ENCODE measurements at places on chromosomes 13 and 19.

GRCh38 chr13:109385242-109385560 is 401.2 kb downstream of the IRS2 start:
- DNase-seq: no peak

- no peak for DNase-seq
These were observed 26.6 kb upstream of the DGKH start for GRCh38 chr13:42021851-42022250.

DNA sequence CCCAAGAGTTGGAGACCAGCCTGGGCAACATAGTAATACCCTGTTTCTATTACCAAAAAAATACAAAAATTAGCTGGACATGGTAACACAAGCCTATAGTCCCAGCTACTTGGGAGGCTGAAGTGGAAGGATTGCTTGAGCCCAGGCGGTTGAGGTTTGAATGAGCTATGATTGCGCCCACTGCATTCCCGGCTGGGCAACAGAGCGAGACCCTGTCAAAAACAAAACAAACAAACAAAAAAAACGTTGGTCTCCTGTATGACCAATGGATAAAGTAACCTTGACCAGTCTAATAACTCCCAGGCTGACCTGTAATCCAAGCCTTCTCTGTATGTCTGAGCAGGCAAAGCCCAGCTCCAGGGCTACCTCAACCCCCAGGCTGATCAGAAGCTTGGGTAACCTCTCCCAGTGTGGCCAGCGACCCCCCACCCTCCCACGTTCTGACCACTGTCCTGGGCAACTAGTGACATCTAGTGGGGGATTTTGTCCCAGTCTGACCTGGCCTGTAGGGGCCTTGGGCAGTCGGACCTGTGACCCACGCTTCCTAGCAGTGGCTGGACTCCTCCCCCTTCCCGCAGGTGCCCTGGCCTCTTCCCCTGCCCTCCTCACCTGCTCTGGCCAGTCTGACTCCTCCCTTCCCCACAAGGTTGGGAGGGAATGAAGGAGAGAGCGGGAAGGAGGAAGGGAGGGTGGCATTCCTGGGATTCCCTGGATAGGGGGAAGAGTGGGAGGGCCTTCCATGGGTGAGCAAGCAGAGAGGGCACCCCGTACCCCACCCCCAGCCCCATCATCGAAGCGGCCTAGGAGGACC is 1.0 kb upstream of the BCAM start:
- DNase-seq: peak; percentile 70

DNA sequence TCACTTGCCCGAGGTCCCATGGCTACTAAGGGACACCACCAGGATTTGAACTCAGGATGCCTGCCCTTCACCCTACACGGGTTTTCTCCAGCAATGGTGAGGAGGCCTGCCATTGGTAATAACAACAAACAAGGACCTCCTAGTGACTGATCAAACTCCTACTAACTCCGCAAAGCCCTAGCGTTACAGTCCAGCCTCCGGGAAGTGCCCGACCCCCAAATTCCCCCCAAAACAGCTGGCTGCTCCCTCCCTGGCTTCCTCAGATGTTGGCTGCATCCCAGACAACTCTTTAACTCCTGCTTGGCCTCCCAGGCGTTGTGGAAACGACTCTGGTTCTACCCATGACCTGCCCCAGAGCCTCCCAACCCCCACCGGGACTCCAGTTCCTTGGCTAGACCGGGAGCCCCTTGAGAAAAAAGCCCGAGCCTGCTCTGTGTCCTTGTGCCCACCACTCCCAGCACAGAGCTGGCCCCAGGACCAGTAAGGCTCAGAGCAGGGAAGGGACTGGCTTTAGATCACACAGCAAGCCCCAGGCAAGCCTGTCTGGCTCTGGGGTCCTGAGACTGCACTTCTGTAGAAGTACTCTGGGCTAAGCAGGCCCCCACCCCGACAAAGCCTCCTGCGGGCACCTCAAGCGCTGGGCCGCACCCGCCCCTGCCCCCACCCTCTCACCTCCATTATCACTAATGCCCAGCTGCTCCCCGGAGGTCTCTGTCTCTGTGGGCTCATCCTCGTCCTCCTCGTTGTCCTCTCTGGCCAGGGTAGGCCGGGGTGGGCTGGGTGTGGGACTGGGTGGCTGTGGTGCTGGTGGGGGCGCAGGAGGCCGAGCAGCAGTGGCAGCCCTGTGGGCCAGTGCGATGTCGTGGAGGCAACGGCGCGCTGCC is 4.7 kb downstream of the AKT1S1 start:
- DNase-seq: no peak

GRCh38 chr13:106088085-106088484 is 447.4 kb downstream of the EFNB2 start:
- no peak for DNase-seq

DNA sequence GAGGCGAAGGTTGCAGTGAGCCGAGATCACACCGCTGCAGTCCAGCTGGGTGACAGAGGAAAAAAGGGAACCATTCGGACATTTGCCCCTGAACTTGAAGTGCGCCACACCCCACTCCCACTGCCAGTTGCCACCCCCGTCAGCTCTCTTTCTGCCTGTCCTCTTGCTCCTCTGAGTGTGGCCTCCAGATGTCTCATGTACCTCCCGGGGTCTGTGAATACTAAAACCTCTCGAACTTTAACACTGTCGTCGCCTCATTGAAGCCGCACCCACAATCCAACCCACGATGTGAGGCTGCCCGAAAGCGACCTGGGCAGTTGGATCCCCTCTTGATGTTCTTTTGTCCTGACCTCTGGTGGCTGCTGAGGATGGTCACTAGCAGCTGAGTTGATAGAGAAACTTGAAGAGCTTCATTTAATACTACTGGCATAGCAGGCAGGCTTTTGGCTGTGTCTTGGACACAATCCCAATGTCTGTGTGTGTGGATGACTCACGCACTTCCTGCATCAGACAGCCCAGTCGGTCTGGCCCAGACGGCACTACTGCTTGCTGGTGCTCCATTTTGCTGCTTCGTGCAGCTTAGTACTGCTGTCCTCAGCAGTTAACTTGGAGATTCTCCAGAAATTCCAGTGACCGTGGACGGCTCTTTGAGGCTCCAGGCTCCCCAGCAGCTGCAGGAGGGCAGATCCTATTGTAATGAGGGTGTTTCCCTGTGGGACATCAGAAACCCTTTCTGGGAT is 4.2 kb downstream of the FPR3 start:
- DNase-seq: no peak

GRCh38 chr13:111139873-111140561 is 24.9 kb downstream of the ARHGEF7 start:
- DNase-seq: no peak

- DNase-seq: no peak
These were observed 465.8 kb downstream of the OLFM4 start for GRCh38 chr13:53494406-53494805.

- no peak for DNase-seq
These were observed 426.9 kb downstream of the PCDH9 start for GRCh38 chr13:66803013-66803807.

- DNase-seq: no peak
These were observed 989.9 kb downstream of the OLFM4 start for GRCh38 chr13:54018485-54018884.

DNA sequence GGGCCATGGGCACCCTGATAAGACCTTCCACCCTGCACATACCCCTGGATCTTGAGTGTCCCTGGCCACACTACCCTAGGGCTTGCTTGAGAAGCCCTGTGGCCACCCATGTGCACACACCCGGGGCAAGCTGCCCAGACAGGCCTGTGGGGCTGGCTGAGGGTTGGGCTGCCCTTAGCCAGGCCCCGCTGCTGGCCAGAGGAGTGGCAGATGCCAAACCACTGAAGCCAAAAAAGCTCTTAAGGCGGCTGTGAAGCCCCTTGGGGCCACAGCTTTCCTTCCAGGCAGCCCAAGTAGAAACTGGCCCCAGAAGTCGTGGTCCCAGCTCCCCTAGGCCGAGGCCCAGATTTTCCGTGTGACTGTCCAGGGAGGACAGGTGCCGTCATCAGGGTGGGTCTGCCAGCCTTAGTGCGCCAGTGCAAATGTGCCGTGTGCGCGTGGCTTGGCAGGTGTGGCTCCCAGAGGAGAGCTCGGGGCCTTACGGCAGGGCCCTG is 14.8 kb downstream of the CEBPG start:
- peak; percentile 29 for DNase-seq

GRCh38 chr13:72458701-72459100 is 268.7 kb downstream of the MZT1 start:
- DNase-seq: no peak

GRCh38 chr13:60716313-60716712 is 319.3 kb downstream of the TDRD3 start:
- no peak for DNase-seq

DNA sequence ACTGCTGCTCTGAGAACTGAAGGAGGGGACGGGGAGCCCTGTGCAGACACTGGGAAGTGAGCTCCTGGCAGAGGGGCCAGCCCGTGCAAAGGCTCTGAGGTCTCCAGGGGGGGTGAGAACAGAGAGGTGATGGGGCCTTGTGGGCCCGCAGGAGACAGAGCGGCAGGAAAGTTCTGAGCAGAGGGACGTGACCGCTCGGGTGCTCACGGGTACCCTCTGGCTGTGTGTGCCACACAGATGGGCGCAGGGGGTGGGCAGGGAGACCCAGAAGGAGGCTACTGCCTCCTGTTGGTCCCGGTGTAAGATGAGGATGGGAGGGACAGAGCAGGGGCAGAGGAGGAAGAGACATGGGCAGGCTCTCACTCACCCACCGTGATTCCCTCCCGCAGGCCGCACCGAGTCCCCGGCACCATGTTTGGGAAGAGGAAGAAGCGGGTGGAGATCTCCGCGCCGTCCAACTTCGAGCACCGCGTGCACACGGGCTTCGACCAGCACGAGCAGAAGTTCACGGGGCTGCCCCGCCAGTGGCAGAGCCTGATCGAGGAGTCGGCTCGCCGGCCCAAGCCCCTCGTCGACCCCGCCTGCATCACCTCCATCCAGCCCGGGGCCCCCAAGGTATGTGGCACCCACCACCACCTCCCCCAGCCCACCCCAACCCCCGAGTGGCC is 27.5 kb upstream of the NCCRP1 start:
- DNase-seq: no peak

DNA sequence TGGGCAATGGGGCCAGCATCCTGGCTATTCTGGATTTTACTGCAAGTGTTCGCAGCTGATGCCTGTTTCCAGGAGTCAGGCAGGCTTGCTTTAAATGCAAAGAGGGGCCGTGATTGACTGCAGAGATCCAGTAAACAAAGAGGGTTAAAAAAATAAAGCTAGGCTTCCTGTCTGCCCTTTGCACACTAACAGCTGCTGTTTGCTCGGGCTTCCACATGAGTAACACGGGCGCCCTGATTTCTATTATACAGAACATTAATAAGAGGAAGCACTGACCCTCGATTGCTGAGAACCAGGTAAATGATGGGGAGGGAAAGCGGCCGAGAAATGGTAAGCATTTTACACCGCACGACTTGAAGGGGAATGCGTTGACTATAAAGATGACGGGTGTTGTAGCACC is 254.2 kb upstream of the ZNF507 start:
- no peak for DNase-seq

- no peak for DNase-seq
These were observed 841 bp upstream of the ZC3H13 start for GRCh38 chr13:46053162-46054012.

DNA sequence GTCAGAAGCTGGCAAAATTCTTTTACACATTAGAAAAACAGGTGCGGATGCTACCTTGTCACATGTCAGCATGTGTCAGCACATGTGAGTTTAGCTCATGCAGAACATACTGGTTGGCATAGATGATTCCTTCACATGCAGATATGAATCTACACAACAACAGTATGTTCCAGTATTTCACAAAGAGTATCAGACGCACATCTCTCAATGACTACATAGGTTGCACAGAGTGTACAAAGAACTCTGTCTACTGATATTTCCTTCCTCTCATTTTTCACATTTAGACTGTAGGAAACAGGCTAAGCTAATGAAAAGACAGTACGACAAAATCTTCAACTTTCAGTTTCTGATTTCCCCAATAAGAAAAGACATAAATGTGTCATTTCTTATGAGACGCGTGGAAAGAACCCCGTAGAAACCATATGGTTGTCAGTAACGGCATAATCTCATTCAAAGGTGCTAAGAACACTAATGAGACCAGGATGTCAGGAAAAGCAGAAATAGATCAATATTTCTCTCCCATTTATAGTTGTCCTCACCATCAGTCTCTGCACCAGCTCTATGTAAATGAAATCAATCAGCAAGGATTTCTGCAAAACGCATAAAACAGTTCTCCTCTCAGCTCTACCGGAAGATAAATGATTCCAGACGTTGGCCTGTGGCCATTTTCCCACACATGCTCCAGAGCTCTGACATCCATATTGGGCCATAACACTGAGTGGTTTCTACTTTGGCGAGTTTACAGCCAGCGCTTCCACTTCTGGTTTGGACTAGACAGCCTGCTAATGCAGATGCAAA is 81.2 kb downstream of the STARD13 start:
- no peak for DNase-seq

GRCh38 chr19:483332-484072 is 12.8 kb upstream of the MADCAM1 start:
- no peak for DNase-seq

Data from GM13976 (cell line).